ENCODE measurements at places on chromosomes 1 and 21. TPM values are rescaled to one million over a fixed set of nuclear protein-coding genes. Genes with fewer than 3 reads are reported as not detected.

GRCh38 chr1:218658269-218658668, 313.1 kb downstream of the TGFB2 start:
- DNase-seq, result no peak

GRCh38 chr1:217134857-217135568, 411.8 kb upstream of the ESRRG start:
- no peak for DNase-seq

DNA sequence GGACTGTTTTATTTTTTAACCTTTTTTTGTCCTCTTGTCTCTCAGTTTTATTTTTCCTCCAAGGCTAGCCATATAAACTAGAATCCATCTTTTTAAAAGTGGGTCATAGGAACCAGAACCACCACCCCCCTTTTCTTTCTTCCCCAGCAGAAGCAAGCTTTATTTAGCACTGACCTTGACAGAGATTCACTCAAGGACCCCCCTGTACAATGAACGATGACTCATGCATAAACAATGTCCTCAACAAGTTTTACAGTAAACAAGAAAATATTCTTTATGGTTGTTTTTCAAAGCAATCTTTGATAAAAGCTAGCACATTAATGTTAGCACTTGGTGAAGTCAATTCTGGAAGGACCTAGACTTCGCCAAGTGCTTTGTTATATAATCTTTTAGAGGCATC, 14.1 kb downstream of the PKN2 start:
- no peak for DNase-seq

The OR6N1 gene
- total RNA-seq, result not detected

DNA sequence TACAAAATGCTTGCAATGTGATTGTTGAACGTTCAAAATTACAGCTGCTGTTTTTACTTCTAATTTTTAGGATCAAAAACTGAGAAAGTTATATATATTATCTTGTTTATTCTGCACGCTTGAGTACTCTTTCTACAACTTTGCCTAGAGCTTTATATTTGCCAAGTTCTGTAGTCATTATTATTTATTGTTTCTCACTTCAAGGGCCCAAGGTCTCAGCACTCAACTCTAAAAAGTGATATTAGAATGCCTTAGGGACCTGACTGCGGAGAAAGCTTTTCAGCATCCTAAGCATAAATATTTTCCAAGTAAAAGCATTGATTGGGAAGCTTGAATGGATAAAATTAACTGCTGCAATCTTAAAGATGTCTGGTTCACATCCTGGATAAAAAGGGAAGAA, 83.6 kb downstream of the UBE2U start:
- no peak for DNase-seq

- no peak for DNase-seq
These were observed 79.3 kb upstream of the LYST start for GRCh38 chr1:235945775-235946570.

- DNase-seq, result no peak
These were observed 2.1 kb upstream of the KCNAB2 start for GRCh38 chr1:6043561-6043960.

- DNase-seq, result peak; percentile 71
These were observed 5.5 kb upstream of the PRKCZ start for GRCh38 chr1:2044510-2045319.

DNA sequence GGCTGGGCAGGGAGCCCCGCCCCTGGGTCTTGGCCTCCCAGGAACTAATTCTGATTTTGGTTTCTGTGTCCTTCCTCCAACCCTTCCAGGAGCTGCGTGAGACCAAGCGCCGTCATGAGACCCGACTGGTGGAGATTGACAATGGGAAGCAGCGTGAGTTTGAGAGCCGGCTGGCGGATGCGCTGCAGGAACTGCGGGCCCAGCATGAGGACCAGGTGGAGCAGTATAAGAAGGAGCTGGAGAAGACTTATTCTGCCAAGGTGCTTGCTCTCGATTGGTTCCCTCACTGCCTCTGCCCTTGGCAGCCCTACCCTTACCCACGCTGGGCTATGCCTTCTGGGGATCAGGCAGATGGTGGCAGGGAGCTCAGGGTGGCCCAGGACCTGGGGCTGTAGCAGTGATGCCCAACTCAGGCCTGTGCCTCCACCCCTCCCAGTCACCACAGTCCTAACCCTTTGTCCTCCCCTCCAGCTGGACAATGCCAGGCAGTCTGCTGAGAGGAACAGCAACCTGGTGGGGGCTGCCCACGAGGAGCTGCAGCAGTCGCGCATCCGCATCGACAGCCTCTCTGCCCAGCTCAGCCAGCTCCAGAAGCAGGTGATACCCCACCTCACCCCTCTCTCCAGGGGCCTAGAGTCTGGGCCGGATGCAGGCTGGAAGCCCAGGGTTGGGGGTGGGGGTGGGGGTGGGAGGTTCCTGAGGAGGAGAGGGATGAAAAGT, 18.5 kb upstream of the SEMA4A start:
- no peak for DNase-seq

- DNase-seq, result no peak
These were observed 18.5 kb upstream of the FAM89A start for GRCh38 chr1:231058416-231059109.

The BEND5 gene
- total RNA-seq, result 2.0 TPM

The CLCA2 gene
- total RNA-seq, result not detected

The DNAJC28 gene
- total RNA-seq, result 0.58 TPM

DNA sequence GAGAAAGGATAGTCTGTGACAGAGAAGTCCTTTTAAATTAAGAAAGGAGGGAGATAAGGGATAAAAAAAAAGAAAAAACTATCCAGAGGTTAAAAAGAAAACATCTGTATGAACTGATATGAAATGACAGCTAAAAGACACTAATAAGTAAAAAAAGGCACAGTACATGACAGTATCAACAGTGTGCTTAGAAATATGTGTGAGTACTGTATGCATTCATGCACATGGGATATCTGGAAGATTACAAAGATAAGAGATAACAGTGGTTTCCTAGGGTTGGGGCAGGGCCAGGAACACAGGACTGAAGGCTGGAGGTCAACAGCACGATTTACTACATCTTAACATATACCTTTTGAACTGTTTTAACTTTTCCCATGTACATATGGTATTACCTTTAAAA, 13.3 kb downstream of the PTP4A2 start:
- no peak for DNase-seq

The CLCA1 gene
- not detected for total RNA-seq

All from activated CD4-positive, alpha-beta T cell treated with anti-CD3 and anti-CD28 coated beads, Interleukin-2, amount 10 ng/mL, durations not matched to agents 7 days and 5 days (primary cell).